GM23338 (cell line): ENCODE measurements at places on chromosomes 6 and 20. TPM values are rescaled to one million over a fixed set of nuclear protein-coding genes. Genes with fewer than 3 reads are reported as not detected.

DNA sequence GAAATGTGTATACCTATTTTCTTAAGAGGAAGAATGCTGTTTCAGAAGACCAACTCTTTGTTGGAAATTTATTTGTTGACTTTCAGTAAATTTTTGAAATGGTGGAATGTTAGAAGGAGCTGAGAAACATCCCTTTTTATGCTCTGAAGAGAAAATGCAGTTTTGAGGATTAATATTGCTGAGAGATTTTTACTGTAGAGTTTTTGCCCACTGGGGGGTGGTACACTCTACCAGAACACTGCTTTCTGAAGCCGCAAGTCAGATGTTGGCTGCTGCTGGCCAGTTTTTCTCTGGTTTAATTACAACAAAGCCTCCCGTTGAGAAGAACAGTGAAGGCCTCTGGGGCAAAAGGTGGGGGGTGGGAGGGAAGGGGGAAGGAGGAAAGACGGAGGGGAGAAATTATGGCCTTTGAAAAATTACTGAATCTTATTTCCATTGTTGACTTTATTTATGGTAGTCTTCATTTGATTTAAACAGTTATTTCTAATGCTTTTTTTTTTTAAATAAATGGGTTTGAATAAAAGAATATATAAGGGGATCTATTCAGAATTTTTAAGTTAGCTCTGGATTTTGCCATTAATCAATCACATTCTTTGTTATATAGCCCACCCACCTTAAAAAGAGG, 3.0 kb downstream of the FLRT3 start:
- DNase-seq = peak; percentile 63

DNA sequence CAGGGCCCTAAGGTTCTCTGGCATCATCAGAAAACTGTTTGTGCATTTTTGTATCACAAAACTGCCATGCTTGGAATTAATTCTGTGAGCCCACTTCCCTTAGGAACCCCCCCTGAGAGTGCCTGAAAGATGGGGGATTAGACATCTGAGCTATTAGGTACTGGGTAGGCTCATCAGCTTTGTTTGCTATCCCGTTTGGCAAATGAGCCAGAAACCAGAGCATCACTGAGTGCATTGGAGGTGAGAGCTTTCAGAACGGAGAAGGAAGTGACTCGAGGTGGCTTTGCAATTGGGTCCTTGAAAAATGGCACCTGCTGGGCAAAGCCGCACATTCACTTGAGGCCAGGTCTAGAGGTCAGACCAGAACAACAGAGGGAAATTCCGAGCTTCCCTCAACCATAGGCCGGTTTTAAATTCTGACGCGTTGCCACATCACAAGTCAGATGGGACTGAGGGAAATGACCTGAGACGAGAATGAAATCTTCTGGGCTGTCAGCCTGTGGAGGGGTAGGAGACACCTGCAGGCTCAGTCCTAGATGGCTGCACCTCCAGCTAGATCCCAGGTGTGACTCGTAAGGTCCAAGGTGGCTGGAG, 8.4 kb upstream of the GLP1R start:
- DNase-seq = no peak

DNA sequence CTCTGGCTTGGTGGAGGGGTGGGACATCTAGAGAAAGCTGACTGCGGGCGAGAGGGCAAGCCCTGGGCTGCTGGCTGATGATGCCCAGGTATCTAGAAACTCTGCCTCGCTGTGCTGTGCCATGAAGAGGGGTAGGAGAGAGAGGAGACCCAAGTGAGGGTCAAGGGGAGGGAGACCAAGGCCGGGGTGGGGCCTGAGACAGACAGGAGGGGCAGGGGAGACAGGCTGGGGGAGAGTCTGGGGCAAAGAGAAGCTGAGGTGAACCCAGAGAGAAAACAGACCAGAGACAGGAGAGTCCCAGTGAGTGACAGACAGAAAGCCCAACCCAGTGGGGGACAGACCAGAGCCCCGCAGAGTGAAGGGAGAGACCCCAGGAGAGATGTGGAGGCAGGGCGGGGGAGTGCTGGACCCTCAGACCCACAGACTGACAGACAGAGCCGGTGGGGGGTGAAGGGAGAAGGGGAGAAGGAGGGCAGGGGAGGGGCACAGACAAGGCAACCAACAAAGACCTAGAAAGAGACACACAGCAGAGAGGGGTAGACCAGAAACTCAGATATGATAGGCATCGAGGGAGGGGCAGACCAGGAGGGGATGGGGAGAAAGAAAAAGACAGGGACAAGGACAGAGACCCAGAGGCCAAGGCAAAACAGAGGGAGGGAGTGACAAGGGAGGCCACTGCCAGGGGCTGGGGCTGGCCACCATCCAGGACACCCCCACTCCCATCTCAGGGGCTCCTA, 5.9 kb downstream of the TEAD3 start:
- DNase-seq = no peak

GRCh38 chr20:54622333-54623295, 147.2 kb downstream of the DOK5 start:
- DNase-seq = no peak

- DNase-seq = no peak
Observed at GRCh38 chr20:25592135-25592852, 7.0 kb upstream of the NINL start.

GRCh38 chr20:20562507-20562906, 149.9 kb downstream of the RALGAPA2 start:
- no peak for DNase-seq

- DNase-seq = peak; percentile 56
Observed at GRCh38 chr6:32432050-32432450, 7.6 kb upstream of the HLA-DRA start.

The HSPA1L gene
- total RNA-seq = 0.50 and 0.83 TPM in 2 replicates

The GATA5 gene
- 0.73 and 1.2 TPM in 2 replicates for total RNA-seq

The DEFB132 gene
- total RNA-seq = not detected in 2 replicates
